ENCODE measurements at places on chromosomes 6 and 20.

DNA sequence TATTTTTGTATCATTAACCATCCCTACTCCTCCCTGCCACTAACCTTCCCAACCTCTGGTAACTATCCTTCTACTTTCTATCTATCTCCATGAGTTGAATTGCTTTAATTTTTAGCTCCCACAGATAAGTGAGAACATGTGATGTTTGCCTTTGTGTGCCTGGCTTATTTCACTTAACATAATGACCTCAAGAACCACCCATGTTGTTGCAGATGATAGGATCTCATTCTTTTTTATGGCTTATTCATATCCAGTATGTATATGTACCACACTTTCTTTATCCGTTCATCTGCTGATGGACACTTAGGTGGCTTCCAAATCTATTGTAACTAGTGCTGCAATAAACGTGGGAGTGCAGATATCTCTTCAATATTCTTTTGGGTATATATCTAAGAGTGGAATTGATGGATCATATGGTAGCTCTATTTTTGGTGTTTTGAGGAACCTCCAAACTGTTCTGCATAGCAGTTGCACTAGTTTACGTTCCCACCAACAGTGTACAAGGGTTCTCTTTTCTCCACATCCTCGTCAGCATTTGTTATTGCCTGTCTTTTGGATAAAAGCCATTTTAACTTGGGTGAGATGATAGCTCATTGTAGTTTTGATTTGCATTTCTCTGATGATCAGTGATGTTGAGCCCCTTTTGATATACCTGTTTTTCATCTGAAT lies 201.4 kb downstream of the ARHGAP18 start:
- DNase-seq, result no peak

GRCh38 chr6:39879535-39879934 lies 54.7 kb downstream of the MOCS1 start:
- no peak for DNase-seq

DNA sequence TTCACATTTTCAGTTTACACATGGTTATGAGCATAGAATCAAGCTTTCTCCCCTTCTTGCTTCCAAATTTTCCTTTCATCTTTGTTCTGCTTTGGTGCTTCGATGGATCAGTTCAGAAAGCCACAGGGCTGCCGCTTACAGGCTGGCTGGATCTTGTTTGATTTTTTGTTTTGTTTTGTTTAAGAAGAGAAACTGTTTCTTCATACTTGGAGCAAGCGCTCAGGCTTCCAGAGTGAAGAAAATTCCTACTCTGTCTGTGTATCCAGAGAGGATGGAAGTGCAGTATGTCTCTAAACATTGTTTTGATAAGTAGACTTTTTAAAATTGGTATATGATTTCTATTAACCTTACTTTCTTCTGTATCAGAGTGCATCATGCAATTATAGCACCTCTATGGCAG lies 66.9 kb downstream of the ARID1B start:
- no peak for DNase-seq

DNA sequence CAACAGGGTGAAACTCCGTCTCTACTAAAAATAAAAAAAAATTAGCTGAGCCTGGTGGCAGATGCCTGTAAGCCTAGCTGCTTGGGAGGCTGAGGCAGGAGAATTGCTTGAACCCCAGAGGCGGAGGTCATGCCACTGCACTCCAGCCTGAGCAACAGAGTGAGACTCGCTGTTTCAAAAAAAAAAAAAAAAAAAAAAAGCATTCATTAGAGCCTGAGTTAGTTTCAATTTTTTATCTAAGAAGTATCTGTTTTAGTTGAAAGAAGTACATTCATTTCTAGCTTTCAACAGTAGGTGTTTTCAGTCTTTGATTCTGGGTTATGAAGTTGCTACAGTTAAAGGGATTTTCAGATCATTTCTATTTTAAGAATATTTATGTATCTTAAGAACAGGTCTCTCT lies 42.2 kb downstream of the ZNF292 start:
- no peak for DNase-seq

DNA sequence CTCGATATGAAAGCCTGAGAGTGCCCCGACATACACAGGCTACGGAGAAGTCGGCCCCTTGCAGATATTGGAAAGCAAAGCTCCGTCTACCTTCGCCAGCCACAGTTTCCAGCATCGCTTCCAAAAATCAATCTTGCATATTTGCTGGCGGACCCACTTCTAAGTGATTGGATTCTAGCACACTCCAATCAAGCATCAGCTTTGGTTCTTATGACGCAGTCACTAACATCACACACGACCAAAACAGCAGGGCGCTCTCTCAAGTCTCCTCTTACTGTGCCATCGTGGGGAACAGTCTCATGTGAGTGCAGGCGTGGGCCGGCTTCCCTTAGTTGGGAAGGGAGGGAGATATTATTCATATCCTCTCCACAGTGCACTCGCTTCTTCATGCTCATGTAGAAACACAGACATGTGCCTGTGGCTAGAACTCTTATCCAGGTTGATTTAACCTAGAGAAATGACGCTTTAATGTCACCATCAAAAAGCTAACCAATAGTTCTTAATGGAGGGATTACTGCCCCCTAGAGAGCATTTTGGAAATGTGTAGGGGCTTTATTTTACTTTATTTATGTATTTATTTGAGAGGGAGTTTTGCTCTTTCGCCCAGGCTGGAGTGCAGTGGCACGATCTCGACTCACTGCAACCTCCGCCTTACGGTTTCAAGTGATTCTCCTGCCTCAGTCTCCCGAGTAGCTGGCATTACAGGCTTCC lies 229.8 kb downstream of the SOD2 start:
- DNase-seq, result peak; percentile 32

DNA sequence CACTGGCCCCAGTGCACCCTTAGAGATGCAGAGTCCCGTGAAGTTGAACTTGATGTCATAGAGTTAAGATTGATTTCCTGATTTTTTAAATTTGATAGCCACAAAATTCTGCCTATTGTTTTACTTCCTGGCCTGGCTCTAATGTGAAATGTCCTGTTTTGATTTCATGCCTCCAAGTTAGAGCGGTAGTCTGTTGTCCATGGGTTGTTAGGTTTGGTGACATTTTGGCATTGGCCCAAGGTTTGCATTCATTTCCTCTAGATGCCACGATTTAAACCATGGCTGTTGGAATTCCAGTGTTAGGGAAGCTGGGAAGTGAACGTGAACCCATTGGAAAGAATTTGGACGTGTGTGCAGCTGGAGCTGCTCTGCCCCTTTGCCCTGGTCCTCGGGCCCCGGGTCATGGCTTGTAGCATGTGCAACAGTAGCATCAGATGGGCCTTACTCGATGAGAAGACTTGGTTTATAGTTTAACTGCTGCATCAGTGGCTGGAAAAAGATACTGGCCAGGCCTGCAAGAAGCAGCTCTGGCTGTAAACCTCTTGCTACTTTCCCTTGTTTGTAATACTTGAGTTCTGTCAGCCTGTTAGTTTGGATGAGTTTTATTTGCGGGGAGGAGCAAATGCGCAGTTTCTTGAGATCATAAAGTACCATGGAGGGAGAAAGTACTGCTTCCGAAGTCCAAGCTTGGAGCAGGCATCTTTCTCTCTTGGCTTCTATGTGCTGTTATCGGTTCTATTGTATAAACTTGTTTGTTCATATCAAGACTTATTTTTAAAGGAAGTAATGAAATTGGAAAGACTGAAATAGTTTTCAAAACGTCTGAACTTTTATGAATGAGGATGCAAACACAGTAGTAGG lies 121.4 kb upstream of the CLDN20 start:
- DNase-seq, result no peak

DNA sequence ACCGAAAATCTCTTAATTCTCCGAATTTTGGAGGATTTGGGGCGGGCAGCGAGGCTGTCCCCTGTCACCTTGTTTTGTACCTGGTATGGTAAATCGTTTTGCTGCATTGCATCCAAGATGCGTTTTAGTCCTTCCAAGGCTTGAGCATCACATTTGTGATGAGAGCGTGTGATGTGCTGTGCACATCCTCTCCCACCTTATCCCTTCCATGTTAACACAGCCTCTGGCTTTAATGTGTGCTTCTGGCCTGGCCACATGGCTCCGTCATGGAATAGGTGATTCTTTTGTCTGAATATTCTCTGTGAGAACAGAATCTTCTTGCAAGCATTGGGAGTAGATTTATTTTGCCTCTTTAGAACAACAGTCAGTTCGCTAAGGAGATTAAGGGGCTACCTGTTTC lies 763 bp downstream of the TMEM14A start:
- DNase-seq, result no peak

GRCh38 chr6:67615796-67616195 lies 1019.3 kb upstream of the ADGRB3 start:
- no peak for DNase-seq

- no peak for DNase-seq
These were observed 435.3 kb downstream of the CD83 start for GRCh38 chr6:14552891-14553290.

DNA sequence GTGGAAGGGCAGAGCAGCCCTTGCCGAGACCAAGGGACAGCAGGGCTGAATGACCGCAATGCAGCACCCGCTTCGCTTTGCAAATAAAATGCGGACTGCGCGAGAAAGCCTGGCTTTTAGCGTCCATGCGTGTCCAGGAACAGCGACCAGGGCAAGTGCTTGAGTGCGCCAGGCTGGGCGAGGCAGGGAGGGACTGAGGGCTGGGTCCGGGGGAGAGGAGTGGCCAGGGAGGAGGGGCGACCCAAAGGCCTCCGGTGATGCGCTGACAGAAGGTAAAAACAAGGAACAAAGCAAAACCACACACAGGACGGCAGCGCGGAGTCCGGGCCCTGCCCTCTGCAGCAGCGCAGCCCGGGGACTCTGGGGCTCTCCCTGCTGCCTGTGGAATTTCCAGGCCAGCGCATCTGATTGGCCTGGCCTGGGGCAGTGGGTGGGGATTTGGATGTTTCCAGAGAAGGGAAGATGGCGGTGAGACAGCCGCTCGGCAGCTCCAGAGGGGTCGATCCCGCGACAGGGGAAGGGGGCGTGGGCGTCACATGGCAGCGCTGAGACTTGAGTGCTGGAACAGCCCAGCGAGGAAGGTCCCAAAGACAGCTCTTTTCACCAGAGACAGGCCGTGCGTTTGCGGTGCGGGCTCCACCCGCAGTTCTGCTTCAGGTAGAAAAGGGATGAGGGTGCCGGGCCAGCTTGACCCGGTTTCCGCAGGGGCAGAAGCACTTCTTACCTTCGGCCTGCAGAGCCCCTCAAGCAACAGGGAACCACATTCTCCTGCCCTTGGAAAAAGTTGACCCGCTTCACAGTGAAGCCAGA lies 51.8 kb downstream of the SSR1 start:
- DNase-seq, result peak; percentile 84

- DNase-seq, result no peak
These were observed 149.1 kb downstream of the ZDHHC14 start for GRCh38 chr6:157530126-157530525.

DNA sequence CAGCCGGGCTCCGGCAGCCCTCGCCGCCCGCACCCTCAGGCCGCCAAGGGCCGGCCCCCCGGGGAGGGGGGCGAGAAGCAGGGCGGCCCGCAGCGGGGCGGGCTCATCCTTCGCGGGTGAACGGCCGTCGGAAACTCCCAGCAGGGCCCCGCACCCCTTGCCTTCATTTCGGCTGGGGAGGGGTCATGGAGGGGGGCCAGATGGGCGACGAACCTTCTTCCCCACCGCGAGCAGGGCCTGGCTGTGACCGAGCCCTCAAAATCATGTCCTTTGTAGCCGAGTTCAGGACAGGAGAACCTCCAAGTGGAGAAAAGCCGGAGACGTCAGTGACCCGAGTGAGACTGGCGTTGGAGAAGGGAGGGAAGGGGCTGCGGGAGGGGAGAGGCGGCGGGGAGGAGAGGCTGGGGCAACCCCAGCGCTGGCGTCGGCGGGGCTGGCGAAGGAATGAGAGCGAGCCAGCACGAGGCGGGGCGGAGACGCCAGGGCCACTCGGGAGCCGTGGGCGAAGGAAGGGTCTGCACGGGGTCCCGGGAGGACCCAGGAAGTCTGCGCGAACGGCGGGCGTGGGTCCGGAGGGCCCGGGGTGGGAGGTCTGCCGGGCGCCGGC lies 571 bp upstream of the FOXC1 start:
- no peak for DNase-seq

GRCh38 chr20:3276680-3277015 lies 37.7 kb upstream of the SLC4A11 start:
- DNase-seq, result peak; percentile 11

DNA sequence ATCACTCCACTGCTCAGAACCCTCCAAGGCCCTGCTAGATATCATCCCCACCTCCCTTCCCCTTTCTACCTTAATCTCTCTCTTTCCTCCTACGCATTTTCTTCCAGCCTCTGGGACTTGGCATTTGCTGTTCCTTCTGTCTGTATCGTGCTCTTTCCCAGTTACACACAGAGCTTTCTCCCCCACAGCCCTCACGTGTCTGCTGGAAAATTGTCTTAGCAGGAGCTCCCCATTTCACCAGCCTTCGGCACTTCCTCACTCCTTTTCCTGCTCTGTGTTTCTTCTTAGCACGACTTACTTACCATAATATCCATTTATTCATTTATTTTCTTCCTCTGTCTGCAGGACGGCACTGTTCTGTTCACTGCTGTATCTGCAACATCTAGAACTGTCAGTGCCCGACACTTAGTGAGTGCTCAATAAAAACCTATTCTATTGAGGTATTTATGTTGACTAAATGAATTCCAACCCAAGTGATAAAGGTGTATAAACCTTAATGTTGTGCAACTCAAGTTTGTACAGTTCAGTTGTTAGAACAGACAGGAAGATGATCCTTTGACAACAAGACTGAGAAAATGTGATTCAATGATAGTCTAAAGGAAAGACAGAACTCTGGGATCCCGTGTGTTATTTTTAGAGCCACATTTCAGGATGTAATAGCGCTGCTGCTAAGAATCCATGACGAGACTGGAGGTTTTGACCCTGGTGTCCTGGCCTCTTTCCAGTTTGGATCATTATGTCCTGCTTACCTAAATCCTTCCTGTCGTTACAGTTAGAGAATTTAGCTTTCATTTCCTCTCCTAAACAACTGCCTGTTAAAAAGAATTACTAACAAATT lies 170.1 kb upstream of the LAMP5 start:
- DNase-seq, result no peak

DNA sequence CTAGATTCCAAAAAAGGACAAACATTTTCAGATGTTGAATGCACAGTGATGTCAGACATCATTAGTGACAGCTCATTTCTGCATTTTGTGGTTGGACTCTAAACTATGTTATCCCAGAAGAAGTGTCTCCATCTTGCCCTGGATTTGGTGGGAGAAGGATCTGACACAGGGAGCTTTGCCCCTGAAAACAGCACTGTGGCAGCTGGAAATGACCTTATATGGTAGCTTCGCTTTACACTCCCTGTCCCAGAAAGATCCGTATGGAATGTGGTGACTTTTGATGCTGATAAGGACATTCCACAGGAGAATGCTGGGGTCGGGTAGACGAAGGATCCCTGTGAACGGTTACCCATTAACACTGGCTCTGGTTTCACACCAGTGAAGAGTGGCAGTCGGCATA lies 87.2 kb upstream of the EDN1 start:
- DNase-seq, result no peak

- no peak for DNase-seq
These were observed 36.4 kb upstream of the NELFCD start for GRCh38 chr20:58944610-58945009.

DNA sequence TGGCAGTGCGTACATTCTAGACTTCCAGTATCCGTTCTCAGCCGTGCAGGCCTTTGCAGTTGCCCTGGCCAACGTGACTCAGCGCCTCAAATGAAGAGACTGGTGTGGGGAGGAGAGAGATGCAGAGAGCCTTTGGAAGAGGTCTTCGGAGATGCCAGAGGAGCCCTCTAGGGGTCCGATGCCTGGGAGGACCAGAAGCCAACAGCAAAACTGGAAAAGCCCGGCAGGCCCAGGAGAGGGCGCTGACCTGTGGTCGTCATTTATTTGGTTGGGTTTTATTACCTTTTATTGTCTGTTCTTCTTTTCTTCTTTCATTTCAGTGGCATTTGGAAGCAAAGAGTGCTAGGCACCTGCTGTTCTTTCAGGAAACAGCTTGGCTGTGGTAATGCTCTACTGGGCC lies 53.3 kb upstream of the TMEM181 start:
- no peak for DNase-seq

GRCh38 chr6:141488488-141488887 lies 644.2 kb upstream of the GJE1 start:
- DNase-seq, result peak; percentile 59

All from Kasumi-1 (cell line).